ENCODE measurements at places on chromosomes 13 and 19.

DNA sequence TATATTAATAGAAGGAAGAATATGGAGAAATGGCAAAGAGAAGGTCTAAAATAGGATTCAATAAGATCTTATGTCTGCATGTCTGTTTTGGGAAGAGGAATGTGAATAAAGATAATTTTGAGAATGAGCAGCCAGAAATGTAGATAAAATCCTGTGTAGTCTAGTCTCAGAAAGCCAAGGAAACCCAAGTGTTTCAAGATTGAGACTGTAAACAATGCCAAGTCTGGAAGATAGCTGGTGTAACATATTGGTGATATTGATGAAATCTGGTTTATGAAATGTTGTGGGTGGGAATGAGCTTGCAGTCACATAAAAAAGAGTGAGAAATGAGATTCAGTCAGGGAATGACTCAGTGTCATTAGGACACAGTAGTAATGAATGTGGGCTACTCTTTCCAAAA lies 1180.3 kb upstream of the PCDH20 start:
- DNase-seq, result no peak

- peak; percentile 67 for DNase-seq
Measured at GRCh38 chr19:10603084-10603872, 16.2 kb upstream of the AP1M2 start.

GRCh38 chr13:40243982-40244381 lies 422.5 kb downstream of the FOXO1 start:
- no peak for DNase-seq

- no peak for DNase-seq
Measured at GRCh38 chr13:113915786-113916329, 52.0 kb upstream of the GAS6 start.

DNA sequence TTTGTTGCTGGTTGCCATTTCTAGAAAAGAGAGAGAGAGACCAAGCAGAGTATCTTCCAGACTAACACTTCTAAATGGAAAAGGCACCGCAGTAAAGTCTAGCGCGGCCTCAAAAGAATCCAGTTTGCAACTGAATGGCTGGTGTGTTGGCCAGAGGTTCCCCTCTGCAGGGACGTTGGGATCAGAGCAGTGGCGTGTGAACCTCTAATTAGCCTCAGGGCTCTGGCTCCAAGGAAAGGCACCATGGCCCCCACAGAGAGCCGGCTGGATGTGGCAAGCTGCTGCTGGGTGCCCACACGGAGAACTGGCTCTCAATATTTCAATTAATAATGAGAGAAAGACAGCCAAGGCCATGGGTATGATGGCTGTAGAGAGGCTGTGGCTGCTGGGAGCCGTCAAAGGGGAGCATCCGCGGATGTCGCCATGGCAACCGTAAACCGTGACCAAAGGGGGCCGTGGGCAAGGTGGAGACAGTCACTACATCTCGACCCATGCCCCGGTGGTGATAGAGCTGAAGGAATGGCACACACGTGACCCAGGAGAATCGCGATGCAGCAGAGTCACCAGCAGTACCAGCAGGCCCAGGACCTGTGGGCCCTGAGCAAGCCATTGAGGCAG lies 9.5 kb downstream of the VSTM2B start:
- no peak for DNase-seq

GRCh38 chr13:107534548-107534947 lies 680.8 kb downstream of the LIG4 start:
- no peak for DNase-seq

DNA sequence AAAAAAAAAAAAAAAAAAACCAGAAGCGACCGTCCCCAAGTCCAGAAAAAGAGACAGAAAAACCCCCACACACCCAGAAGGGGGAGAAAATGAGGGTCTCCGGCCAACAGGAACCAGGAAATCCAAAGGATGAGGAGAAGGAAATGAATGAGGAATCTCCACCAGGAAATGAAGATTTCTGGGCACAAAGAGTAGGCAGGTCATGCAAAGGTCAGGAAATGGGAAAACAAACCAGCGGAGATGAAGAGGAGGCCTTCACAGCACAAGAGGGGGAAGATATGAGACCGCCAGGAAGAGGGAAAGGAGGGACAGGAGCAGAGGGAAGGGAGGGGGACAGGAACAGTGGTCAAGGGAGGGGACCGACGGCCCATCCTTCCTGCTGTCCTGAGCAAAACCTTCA lies 5.8 kb downstream of the TEAD2 start:
- DNase-seq, result no peak

DNA sequence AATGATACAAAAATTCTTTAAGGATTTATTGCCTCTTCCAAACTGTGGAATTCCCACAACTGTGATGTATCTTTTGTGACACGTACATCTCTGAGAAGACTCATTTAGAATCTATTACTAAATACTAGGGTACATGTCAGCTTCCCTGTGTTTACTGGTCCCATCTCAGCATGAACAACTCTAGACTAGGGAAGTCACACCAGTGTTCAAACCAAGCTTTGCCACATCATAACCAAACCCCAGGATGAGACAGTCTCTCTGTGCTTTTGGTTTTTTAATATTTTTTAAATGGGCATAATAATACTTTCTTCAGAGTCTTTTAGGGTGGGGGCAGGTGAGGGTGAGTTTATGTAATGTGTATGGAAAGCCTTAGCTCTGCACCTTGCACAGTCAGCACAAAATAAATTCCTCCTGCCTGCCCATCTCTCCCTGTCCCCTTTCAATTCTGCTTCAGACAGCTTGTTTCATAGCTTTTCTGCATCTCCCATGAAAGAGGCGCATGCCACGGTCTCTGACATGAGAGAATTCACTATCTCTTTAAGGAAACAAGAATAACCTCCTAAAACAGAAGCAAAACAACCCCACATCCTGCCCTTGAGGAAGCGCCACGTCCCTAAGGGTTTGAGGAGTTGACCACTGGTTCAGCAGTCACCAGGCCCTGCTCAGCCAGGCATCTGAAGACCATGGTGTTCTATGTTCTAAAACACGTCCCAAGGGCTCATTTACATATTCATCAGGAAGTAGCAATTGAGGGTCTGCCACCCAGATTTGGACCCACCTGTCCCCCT lies 174.5 kb downstream of the USP12 start:
- DNase-seq, result no peak

- no peak for DNase-seq
Measured at GRCh38 chr13:110937511-110938285, 22.8 kb upstream of the ANKRD10 start.

Data from stimulated activated CD8-positive, alpha-beta memory T cell treated with anti-CD3 and anti-CD28 coated beads, Interleukin-4, amount 100 ng/mL, for 24 hours (primary cell).